Stimulated activated CD8-positive, alpha-beta memory T cell treated with anti-CD3 and anti-CD28 coated beads, Interleukin-15, amount 100 ng/mL, for 48 hours (primary cell): ENCODE measurements at places on chromosomes 3 and 15.

DNA sequence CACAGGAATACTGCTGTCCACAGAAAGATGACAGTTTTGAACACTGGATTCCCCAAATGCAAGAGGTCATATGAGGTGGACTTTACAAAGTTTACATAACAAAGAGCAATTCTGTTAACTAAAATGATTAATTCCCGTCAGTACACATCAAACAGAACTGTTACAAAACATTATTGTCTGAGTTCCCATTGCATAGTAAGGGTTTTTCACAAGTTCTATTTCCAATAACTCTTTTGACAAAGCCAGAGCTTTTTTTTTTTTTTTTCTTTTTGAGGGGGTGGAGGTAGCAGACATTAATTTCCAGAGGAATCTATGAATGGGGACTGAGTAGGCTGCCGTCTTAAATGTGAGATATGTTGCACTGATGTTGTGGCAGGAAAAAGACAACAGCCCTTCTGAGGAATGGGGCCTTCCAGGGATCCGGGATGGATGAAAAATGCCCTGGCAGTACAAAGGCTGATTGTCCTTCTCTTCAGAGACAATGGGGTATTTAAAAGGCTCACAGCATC is 178.1 kb upstream of the KBTBD8 start:
- DNase-seq = no peak

GRCh38 chr15:99635145-99635544 is 69.4 kb downstream of the MEF2A start:
- no peak for DNase-seq

GRCh38 chr3:64814351-64814750 is 126.6 kb upstream of the ADAMTS9 start:
- no peak for DNase-seq

DNA sequence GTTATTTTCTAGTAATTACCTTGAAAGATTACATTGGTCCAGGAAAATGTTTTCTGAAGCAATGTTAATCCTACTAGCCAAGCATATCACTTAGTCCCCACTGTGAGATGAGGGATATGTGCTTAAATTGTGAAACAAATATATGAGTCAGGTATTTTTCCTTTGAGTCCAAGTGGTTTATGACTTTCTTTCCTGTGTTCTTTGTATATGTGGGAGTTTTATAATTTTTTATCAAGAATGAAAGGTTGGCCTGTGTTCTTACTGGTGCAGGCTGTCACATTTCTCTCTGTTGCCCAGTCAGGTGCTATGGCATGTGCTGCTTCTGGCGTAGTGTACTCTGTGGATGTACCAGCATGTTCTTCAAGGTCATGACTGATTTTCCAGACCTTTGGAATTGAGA is 147.4 kb downstream of the CMSS1 start:
- DNase-seq = no peak

DNA sequence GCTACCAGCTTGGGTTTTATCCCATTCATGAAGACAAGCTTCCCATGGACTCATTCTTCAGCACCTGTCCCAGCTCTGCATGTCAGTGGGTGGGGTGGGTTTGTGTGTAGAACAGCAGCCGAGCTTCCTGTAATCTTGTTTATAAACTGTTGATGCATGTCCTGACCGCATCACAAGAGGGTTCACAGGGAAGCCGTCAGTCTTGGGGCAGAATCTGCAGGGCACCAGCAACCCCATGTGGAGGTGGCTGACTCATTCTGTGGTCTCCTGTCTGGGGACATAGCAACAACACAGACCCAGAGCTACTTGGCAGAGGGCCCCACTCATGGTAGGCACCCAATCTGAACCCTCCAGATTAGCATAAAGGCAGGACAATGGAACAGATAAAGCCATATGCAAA is 35.6 kb downstream of the DAPK2 start:
- peak; percentile 81 for DNase-seq

DNA sequence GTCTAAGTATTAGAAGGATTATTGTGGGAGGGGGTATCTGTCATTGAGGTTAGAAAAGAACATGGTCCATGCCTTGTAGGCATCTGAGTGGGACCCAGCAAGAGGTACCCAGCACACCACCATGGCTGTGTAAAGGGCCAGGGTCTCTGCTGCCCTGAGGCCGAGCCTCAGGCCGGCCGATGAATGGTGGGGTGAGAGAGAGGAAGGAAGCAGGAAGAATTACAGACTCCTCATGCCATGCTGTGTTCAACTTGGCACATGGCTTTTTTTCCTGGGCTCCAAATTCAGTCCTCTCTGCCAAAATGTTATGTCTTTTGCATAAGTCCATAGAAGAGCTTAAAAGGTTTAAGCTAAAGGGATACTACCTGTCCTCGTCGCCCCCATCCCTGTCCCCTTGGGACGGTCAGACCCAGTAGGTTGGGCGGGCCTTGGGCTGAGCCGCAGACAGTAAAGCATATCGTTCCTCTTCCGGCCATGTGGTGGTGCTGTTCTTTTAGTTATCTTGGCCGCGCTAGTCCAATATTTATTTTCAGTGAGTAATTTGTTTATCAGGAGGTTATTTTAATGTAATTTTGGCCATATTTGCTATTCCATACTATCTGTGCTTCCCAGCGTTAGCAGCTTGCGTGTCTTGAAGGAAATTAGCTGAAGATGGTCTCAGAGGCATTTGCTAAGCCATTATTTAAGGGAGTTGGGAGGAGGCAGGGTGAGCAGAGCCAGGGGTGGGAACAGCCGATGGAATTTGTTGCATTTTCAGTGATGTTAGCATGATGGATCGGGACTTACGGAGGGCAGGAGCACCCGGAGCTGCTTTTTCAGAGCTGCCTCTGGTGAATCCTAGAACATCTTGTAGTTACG is 152.4 kb downstream of the AGBL1 start:
- DNase-seq = no peak

DNA sequence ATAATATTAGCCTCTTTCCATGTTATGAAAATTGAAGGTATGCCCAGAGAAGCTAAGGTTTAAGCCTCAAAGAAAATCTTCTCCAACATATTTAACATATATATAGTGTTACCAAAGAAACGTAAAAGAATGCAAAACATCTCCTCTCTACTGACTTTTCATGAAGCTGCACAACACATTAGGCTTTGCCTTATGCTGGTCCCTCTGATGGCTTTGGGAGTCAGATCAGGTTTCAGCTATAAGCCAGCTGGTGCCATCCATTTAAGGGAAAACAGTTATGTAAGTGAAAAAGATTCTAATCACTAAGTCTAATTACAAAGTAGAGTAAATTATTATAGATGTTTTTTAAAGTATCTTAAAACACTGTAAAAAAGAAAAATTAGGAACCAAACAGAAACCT is 410.5 kb downstream of the LSAMP start:
- DNase-seq = no peak

DNA sequence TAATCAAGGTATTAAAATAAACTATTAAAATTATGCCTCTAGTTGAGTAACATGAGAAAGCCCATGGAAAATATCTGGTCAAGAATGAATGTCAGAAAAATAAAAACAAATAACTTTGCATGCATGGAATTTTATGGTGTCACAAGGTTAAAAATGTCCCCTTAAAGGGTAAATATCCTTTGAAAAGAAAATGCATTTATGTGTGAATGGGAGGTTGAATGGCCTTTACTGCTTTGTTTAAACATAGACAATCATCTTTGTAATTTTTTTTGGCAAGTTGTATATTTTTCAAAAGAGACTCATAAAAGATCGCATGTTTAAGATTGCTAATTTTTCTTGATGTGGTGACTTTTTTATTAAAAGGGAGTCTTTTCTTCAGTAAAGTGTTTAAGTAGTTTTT is 564.2 kb downstream of the NR2F2 start:
- no peak for DNase-seq

GRCh38 chr15:101068523-101068960 is 149.4 kb downstream of the LRRK1 start:
- no peak for DNase-seq

- no peak for DNase-seq
These were observed 586.4 kb downstream of the GRM7 start for GRCh38 chr3:7447197-7447769.

DNA sequence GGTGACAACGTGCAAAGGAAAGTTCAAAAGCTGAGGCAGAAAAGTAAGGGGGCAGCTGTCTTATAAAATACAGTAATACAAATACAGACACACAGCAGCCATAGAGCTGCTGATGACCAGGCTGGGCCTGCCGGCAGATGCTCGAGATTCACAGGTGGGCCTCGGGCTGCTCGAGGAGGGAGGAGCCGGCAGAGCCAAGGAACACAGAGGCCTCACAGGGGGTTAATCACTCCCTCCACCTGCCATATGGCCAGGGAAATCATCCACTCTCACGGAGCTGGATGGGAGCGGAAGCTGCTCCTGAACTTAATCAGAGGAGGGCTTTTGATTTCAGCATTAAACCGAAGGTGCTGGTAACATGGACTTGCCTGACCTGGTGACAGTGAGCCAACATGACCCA is 29.6 kb upstream of the MGLL start:
- no peak for DNase-seq

DNA sequence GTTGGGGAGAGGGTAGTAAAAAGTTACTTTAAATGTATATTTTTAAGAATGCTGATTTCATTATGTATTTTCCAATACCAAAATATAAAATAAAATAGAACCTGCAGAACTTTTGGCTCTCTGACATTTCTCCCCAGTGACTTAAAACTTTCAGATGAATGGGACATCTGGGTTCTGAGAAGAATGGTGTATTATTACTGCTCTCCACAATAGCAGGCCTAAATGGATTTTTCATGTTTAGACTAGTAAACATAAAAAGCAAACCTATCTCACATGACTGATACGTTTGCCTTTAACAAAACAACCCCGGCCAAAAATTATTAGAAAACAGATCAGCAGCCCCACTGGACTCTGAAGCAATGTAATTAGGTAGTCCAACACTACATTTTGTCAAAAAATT is 73.8 kb downstream of the FHIT start:
- no peak for DNase-seq

GRCh38 chr3:112847692-112848091 is 1.0 kb upstream of the CD200R1L start:
- DNase-seq = no peak

DNA sequence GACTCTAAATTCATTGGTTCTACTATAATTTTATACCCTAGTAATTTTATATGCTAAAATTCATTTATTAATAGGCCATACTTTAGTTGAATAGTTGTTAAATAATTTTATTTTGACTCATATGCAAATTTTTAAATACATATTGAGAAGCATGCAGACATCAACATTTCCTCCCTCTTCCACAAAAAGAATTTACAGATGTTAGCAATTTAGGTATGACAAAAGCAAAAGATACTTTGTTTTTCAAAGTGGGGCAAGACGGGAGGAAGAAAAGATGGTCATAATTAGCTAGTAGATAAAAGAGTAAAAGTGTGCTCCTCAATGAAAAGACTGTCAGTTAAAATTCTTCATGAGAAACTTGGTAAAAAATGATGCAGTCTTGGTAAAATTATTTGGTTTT is 148.9 kb upstream of the TSPAN3 start:
- no peak for DNase-seq

- DNase-seq = no peak
These were observed 73.4 kb upstream of the PRR23C start for GRCh38 chr3:139117883-139118760.

GRCh38 chr3:129564981-129565644 is 22.1 kb downstream of the H1-8 start:
- DNase-seq = no peak

DNA sequence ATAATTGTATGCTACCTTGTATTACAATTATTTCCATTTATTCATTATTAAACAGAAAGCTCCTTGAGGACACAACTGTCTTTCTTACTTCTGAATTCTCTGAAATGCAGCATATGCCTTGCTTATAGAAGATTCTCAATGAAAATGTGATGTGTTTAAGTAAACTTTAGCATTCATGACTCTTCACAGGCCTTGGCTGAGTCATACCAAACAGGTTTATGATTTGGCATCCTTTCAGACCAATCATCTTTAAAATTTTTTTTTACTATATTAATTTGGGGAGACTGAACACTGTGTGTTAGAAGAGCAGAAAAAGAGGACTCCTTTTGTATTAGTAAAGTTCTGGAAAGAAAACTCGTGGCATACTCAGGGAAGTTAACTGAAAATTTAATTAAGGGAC is 6.4 kb upstream of the GALK2 start:
- DNase-seq = no peak

DNA sequence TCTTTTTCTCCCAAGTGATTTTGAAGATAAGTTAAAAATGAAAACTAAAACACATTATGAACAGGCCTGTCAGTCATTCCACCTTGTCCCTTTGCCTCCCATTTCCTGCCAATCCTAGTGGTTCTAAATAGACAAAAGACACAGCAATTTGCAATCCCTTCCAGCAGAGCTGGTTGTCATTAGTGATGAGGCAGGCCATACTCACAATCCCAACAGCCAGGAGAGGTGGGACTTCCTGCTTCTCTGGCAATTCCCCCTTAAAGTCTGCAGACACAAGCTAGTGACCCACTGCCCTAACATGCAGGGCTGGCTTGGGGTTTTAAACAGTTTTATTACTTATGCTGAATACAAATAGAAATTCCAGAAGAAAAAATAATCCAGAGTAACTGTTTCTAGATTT is 38.4 kb upstream of the RBP1 start:
- DNase-seq = no peak

GRCh38 chr3:188076176-188076575 is 77.8 kb upstream of the LPP start:
- DNase-seq = no peak

DNA sequence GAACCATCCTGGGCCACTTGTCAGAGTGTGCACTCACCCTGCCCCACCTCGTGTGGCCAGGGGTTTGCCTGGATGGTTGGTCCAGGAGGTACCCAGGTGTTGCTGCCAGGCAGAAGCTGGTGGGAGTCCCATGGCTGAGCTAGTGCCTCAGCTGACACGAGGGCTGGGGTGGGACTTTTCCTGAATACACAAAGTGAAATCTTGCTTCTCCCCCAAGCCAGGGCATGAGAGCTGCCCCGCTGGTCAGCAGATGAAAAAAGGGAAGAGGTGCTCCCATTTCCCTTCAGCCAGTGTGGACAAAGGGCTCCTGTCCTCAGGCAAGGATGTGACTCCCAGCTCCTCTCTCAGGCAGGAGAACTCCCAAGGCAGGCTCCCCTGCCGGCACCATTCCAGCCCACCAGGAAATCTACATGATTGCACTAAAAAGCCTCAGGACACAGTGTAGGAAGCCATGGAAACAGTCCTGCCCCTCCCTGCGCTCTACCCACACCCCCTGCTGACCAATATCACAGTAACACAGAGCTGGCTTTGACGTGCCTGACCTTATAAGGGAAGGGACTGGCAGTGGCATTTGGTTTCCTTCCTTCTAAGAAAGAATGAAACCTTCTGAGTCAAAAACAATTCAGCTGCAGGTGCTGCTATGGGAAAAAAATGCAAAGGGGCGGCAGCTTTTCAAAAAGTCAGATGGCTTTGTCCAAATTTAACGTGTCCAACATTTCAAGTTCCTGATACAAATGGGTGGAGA is 33.9 kb downstream of the MYO5C start:
- peak; percentile 69 for DNase-seq

GRCh38 chr3:143151004-143151731 is 31.6 kb downstream of the CHST2 start:
- no peak for DNase-seq

DNA sequence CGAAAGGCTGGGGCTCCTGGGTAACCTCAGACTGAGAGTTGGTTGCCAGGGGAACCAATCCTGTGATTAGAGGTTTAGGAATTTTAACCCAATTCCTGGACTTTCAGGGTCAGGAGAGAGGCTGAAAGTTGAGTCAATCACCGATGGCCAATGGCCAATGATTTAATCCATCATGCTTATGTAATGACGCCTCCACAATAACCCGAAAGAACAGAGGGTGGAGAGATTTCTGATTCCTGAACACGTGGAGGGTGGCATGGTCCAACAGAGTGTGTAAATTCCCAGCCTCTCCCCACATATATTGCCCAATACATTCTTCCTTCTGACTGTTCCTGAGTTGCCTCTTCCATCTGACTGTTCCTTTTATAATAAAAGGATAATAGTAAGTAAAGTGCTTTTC is 137.2 kb upstream of the CBLB start:
- DNase-seq = no peak
